ENCODE measurements at places on chromosomes 5 and 9.

DNA sequence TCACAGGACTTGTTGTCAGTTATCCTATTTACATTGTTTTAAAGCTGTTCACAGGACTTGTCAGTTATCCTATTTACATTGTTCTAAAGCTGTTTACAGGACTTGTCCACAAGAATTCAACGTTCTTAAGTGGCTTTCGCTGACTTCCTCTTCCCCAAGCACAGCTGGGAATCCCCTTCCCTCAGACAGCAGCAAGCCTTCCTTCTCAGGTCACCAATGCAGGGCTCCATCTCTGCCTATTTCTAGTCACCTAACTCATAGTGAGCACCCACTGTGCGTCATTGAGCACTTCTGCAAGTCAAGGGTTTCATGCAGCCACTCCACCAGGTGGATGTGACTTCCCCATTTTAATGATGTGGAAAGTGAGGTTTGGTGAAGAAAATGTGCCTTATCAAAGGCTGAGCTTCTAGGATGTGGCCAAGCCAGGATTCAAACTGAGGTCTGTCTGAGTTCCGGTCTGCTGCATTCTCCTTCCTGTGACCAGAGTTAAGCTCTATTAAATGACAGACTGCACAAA is 109.8 kb upstream of the ZNF462 start:
- peak; percentile 34 for DNase-seq

- no peak for DNase-seq
Observed at GRCh38 chr9:14722391-14723035, at the start of gene CER1. TSS of gene CER1 (minus strand) at chr9:14722733. CDS start at chr9:14722672, 61 bp downstream.

- DNase-seq: no peak
Observed at GRCh38 chr5:179258922-179259730, 86.1 kb downstream of the ADAMTS2 start.

- DNase-seq: no peak
Observed at GRCh38 chr9:86837345-86837744, 110.0 kb downstream of the GAS1 start.

DNA sequence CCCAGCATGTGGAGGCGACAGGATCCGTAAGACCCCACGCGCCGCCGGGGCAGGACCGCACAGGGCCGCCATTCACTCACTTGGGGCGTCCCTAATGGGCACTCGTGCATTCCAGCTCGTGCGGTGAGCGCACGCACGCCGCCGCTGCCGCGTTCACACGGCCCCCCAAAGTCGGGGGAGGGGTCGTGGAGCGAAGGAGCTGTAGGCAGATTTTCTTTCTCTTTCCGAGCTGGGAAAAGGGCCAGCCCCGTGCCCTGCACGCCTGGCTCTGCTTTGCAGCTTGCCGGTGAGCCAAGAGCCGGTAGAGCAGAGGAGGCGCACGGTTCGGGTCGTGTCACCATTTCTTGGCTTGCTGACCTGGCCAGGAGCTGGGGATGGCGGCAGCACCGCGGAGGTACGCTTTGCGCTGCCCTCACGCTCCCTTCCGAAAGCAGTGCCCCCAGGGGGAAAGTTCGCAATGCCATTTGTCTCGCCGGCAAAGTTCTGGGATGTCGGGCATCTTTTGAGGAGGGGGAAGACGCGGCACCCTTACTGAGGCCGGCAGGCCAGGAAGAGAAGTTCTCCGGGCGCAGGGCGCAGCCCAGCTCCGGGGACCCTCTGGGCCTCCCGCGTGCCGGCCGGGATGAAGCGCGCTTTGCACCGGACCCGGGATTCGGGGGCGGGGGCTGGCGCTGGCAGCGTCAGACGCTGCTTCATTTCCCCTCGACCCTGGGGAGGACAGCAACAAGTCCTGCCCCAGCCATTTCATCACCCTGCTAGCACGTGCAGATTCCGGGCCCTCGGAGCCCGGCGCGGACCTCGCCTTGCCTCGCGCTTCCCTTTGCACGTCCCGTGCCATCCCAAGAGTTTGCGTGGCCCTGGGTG is 898 bp downstream of the STC2 start:
- DNase-seq: peak; percentile 59

- DNase-seq: no peak
Observed at GRCh38 chr5:116605310-116606070, 30.9 kb upstream of the SEMA6A start.

Data from iris pigment epithelial cell (primary cell).